A172 (cell line): ENCODE measurements at places on chromosomes 6 and 20. TPM values are rescaled to one million over a fixed set of nuclear protein-coding genes. Genes with fewer than 3 reads are reported as not detected.
A peak's percentile ranks its signal among the peaks of the same experiment; 100 is the strongest.

PKHD1 gene
- not detected in 2 replicates for total RNA-seq

TCEA2 gene
- total RNA-seq = 52.7 and 58.3 TPM in 2 replicates

MYL9 gene
- 9.4 and 9.8 TPM in 2 replicates for total RNA-seq

DNA sequence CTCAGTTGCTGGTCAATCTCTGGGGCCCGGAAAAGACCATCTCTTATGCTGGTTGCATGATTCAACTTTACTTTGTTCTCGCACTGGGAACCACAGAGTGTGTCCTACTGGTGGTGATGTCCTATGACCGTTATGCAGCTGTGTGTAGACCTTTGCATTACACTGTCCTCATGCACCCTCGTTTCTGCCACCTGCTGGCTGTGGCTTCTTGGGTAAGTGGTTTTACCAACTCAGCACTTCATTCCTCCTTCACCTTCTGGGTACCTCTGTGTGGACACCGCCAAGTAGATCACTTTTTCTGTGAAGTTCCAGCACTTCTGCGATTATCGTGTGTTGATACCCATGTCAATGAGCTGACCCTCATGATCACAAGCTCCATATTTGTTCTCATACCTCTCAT is 4.3 kb downstream of the OR2J3 start:
- no peak for DNase-seq

DNA sequence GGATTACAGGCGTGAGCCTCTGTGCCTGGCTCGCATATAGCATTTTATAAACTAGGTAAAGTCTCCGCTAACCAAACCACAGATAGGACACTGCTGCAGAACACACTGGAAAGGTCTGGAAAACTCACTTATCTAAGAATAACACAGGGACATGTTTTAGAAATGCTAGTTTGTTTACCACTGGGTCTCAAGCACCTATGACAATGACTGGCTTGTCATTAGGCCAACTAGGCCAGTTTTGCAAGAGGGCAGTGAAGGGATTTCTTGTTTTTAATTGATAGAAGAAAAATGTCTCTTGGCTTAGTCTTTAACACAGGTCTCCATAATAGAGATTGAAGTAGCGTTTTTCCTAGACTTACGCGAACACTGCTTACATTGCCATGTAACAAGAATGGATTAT is 201.4 kb downstream of the TMEM242 start:
- DNase-seq = no peak

- DNase-seq = no peak
These were observed 97.2 kb downstream of the SSR1 start for GRCh38 chr6:7215798-7216231.

DNA sequence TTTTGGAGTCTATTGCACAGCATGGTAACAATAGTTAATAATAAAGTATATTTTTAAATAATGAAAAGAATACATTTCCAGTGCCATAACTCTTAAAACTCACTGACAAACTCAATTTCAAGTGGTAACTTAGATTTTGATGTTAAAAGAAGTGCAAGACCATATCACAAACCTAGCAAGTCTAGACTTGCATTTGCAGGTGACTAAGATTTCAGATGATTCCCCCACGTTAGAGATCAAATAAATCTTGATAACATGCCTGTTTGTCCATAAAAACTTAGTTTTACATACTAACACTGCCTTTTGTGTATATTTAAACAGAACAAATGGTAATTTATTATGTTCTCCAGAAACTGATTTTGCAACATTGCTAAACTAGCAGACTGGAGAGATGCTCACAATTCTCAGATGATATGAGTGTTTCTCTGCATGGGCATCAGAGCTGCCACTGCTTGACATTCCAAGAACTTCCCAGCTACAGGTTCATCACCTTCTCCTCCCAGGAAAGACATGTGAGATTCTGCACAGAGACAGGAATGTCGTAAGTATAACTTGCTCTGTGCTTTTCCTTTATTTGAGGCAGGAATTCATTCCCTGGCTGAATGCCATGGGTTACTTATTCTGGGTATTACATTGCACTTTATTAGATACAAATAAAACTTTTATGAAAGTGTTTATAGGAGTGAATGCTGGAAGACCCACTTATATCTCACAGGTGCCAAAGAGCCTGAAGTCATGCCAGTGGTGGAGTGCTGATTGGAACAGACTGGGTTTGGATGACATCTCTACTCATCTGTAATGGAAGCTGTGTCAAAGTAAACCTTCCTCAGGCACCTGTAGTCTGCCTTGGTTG is 160.2 kb upstream of the FOXA2 start:
- DNase-seq = peak; percentile 19

DNA sequence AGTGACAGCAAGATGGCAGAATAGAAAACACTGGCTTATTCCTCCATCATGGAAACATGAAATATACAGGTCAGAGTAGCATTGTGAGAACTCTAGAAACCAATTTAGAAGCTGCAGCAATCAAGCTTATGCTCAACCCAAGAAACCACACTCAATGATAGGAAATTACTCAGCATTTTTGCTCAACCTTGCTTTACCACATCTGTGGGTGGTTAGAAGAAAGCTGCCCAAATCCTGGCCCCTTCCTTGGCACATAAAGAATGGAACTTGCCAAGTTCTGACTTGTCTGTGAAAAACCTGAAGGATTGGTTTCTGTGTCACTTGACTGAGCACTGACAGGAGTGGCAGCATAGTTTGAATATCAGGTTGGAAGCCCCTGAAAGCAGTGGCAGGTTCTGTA is 108.0 kb upstream of the MOCS1 start:
- DNase-seq = no peak
